Vagina (tissue), 2 donors: ENCODE measurements at places on chromosomes 7 and 10. TPM values are rescaled to one million over a fixed set of nuclear protein-coding genes. Genes with fewer than 3 reads are reported as not detected.

DNA sequence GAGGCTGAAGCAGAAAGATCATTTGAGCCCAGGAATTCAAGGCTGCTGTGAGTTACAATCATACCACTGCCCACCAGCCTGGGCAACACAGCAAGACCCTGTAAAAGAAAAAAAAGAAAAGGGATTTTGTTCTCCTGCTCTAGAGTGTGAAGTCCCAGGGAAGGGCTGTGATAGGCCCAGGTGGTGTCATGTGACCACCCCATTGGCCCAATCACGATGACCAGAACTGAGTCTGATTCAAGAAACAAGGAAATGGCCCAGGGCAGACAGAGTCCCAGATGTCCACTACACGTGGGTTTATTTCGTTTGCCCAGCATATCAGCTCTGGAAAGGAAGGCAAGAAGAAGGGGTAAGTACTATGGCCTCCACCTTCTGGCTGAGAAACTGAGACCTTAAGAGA is 81.3 kb upstream of the CUX1 start:
- H3K27ac ChIP-seq = no peak overlapping the region
- H3K4me3 ChIP-seq = no peak overlapping the region
- no peaks in the 10 kb centered on the region for H3K36me3 ChIP-seq
- no peaks in the 10 kb centered on the region for H3K27me3 ChIP-seq
- peaks cover 15% of the 10 kb centered on the region for H3K4me1 ChIP-seq

ATP5F1C gene
- 188 TPM for total RNA-seq

DNA sequence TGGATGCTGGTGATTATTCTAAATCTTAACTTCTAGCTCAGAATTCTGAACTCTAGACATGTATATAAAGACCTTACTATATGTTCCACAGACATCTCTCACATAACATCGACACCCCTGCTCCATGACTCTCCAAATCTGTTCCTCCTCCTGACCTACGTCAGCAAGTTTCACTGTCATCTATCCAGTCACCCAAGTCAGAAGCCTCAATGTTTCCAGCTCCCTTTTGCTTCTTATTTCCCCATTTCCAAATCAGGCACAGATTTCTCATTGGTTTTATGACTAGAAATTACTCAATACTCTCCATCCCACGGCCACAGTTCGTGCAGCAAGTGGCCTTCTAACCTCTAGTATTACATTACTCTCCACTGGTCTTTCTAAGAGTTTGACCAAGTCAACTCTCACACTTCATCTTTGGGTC is 28.5 kb downstream of the EPC1 start:
- H3K36me3 ChIP-seq = no peaks in the 10 kb centered on the region
- peaks cover 94% of the 10 kb centered on the region for H3K4me1 ChIP-seq
- no peaks in the 10 kb centered on the region for H3K27me3 ChIP-seq
- H3K4me3 ChIP-seq = no peak overlapping the region
- H3K27ac ChIP-seq = peak overlapping the region; percentile 28
- DNase-seq = no peak

ZNF716 gene
- not detected for total RNA-seq

DNA sequence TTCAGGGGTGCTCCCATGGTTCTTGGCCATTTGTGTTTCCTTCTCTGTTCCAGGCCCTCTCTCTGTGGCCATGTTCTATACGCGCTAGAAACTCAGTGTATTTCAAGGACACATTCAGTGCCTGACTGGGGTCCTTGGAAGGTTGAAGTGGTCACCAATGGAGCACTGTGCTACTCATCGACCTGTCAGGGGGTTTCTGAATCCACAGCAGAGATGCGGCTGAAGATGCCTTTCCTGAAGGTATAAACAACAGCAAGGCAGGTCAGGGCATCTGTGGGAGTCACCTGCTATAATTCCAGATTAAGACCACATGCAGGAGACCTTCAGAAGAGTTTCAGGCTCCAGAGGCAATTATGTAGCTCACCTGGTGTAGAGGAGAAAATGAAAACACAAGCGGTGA is 86.8 kb upstream of the MGMT start:
- H3K4me1 ChIP-seq = no peaks in the 10 kb centered on the region
- H3K27me3 ChIP-seq = no peaks in the 10 kb centered on the region
- no peak overlapping the region for H3K4me3 ChIP-seq
- DNase-seq = no peak
- H3K36me3 ChIP-seq = no peaks in the 10 kb centered on the region
- H3K27ac ChIP-seq = no peak overlapping the region

CCL24 gene
- not detected for total RNA-seq

DNA sequence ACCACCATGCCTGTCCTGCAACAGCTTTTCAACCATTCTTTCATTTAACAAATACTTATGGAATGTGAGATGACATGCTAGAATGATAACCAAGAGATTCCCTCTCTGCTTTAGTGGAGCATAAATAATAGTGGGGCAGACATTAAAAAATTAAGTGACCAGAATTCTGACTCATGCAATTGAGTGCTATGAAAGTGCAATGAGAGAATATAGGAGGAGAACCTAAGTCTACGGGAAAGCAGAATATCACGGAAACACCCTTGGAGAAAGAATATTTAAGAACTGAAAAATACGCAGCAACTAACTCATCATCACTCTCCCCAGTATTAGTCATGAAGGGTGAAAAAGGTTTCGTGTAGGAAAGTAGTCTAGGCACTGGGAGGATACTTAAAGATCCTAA is 7.1 kb downstream of the KIF5B start:
- H3K27me3 ChIP-seq = no peaks in the 10 kb centered on the region
- peaks cover 79% of the 10 kb centered on the region for H3K4me1 ChIP-seq
- DNase-seq = no peak
- no peaks in the 10 kb centered on the region for H3K36me3 ChIP-seq
- H3K27ac ChIP-seq = no peak overlapping the region

- no peak for DNase-seq
- H3K27ac ChIP-seq = no peak overlapping the region
- no peaks in the 10 kb centered on the region for H3K27me3 ChIP-seq
- H3K36me3 ChIP-seq = no peaks in the 10 kb centered on the region
- no peak overlapping the region for H3K4me3 ChIP-seq
Measured at GRCh38 chr7:158042156-158042880, 545.3 kb downstream of the PTPRN2 start.

DNA sequence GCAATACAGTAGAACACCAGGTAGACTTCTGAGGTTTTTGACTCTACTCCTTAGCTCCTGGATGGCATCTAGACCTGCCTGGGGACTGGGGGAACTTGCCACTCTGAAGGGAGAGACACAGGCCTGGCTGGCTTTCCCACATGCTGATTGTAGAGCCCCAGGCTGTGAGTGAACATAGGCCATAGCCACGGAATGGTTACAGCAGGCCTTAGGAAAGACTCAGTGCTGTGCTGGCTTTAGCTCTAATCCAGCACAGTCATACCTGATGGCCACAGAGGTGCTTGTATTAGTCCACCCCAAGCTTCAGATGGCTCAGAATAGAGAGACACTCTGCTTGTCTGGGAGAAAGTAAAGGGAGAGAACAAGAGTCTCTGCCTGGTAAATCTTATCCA is 35.0 kb upstream of the ARHGAP12 start:
- no peak overlapping the region for H3K27ac ChIP-seq
- no peak overlapping the region for H3K4me3 ChIP-seq
- H3K27me3 ChIP-seq = no peaks in the 10 kb centered on the region
- no peaks in the 10 kb centered on the region for H3K36me3 ChIP-seq

DNA sequence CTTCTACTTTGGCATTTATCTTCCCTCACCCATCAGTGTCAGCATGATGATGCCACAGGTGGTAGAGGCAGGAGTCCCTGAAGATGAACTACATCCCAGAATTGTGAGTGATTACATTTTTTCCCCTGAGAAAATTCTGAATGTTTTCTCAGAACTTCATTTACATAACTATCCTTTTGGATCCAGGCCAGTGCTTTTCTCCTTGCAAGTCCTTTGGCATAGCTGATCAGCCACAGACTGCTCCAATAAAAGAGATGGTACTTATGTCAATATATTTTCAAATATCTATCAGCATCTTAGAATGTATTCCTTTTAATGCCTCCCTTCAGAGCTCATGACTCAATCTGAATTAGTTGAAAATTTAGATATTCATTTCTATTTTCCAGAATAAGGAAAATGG is 135.5 kb downstream of the IQUB start:
- H3K27ac ChIP-seq = no peak overlapping the region
- H3K27me3 ChIP-seq = no peaks in the 10 kb centered on the region
- no peaks in the 10 kb centered on the region for H3K36me3 ChIP-seq
- DNase-seq = no peak

DNA sequence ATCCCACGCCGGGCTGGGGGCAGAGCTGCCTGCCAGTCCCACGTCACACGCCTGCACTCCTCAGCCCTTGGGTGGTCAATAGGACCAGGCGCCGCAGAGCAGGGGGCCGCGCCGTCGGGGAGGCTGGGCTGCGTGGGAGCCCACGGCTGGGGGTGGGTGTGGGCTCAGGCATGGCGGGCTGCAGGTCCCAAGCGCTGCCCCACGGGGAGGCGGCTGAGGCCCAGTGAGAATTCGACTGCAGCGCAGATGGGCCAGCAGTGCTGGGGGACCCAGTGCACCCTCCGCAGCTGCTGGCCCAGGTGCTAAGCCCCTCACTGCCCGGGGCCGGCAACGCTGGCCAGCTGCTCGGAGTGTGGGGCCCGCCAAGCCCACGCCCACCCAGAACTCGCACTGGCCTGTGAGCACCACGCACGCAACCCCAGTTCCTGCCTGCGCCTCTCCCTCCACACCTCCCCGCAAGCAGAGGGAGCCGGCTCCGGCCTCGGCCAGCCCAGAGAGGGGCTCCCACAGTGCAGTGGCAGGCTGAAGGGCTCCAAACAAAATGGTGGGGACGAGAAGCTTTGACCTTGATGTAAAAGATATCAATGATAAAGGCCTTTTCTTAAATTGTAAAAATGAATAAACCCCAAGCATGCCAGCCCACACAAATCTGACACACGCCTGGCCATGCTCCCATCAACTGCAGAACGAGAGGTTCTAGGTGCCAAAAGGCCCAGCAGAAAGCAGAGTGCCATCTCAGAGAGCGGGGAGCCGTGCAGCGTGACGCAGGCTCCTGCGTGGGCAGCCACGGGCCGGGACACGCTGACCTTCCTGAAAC is 255.5 kb downstream of the MAD1L1 start:
- no peaks in the 10 kb centered on the region for H3K36me3 ChIP-seq
- H3K4me1 ChIP-seq = no peaks in the 10 kb centered on the region
- no peak overlapping the region for H3K4me3 ChIP-seq
- DNase-seq = no peak
- H3K27ac ChIP-seq = no peak overlapping the region
- H3K27me3 ChIP-seq = no peaks in the 10 kb centered on the region

IGFBP3 gene
- 197 TPM for total RNA-seq

DNA sequence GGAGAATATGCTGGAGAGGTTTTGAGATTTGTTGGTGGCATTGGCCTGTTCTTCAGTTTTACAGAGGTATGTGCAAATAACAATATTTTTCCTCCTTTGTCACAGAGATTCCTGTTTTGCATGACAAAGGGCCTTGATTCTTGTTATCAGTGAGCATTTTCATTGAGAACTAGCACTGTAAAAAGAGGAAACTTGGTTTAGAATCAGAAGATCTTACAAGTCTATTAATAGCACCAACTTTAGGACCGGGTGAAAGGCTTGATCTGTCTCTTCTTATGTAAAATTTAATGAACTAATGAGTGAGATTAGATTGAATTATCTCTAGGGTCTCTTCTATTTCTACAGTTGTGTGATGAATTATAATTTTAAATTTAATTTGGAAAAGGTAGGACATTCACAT is 25.5 kb downstream of the TSPAN13 start:
- no peak overlapping the region for H3K27ac ChIP-seq
- no peaks in the 10 kb centered on the region for H3K4me1 ChIP-seq
- H3K4me3 ChIP-seq = no peak overlapping the region
- H3K36me3 ChIP-seq = no peaks in the 10 kb centered on the region

GBX1 gene
- not detected for total RNA-seq

MBL2 gene
- total RNA-seq = not detected
